COR-L47 (cell line): ENCODE measurements at places on chromosomes 3 and 15.

DNA sequence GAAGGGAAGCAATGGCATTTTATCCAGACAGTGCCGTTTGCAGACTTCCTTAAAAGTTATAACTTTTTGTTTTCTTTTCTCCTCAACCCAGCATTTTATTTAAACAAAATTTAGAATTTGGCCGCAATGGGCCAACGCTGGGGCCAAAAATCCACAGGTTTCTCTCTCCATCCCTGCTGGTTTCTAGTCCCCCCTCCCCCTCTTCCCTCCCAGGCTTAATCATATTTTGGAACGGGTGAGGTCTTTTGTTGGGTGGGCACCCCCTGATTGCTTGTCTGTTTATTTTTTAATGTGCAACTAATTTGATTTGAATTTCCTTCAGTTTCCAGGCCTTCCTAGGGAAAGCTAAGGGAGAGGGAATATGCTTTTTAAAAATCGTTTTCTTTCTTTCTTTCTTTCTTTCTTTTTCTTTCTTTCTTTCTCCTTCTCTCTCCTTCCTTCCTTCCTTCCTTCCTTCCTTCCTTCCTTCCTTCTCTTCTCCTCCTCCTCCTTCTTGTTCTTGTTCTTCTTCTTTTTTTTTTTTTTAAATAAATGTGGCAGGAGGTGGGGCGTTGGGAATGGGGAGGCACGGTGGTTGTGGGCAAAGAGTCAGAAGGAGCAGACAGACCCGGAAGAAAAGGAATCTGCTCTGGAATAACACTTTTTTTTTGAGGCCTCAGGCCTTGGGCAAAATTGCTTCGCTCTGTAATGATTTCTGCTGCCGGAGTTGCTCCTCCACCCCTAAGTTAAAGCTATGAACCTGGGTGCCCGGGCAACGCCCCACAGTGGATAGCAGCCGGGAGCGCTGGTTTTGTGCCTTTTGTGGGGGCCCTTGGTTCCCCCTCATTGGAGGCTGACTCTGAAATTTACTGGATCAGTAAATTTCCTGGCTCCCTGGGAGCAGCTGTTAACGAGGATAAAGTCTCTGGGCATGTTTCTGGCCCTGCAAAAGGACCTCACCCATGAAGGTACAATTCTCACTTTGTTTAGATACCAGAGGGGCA is 1.9 kb downstream of the FNDC3B start:
- no peak for DNase-seq

DNA sequence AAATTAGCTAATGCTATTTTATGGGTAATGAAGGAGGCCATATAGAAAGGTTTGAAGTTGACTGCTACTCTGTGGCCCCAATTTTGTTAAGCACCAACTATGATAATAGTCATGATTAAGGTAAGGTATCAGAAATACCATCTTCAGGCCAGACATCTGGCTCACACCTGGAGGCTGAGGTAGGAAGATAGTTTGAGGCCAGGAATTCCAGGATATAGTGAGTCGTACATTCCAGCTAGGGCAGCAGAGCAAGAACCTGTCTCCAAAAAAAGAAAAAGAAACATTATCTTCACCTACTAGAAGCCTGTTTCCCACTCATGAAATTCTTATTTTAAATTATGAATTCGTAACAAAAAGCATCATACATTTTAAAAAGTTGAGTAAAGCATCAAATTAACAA is 64.4 kb downstream of the LRRC28 start:
- DNase-seq = no peak

DNA sequence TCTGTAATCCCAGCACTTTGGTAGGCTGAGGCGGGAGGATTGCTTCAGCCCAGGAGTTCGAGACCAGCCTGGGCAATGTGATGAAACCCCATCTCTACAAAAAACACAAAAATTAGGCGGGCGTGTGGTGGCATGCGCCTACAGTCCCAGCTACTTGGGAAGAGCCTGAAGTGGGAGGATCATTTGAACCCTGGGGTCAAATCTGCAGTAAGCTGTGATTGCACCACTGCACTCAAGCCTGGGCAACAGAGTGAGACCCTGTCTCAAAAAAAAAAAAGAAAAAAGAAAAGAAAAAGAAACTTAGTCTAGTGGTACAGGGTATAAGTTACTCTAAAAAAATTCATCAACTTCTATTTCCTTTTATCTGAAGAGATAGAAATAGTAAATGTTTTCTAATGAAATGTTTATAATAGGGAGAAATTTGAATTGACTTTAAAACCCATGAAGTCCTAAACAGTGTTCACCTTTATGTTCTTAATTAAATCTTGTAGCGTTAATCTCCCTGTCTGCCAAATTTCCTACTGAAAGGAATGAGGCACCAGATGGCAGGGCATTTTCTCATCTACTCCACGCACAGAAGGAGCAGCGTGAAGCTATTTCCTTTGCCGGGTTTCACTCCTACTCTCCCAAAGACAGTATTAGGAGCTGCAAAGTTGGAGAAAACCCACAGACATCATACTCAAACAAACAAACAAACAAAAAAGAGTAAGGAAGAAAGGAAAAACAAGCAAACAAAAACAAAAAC is 1.9 kb downstream of the PCLAF start:
- no peak for DNase-seq

DNA sequence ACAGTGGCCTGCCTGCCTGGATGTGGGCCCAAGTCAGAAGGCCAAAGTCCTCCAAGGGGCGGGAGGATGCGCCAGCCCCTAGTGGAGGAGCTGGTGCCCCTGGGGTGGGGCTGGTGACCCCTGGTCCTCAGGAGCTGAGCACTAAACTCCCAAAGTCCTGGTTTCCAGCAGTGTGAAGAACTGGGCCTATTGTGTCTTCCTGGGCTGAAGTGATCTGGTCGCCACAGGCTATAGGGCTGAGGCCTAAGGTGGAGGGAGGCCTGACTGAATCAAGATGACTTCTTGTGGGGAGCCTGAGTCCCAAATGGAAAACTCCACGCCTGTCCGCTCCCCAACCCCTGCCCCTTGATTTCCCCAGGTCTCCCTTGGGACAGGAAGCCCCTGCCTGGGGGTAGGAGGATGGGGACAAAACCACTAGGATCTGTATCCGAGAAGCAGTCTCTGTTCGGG is 753 bp upstream of the FES start:
- DNase-seq = no peak

- DNase-seq = no peak
Measured at GRCh38 chr3:49519296-49519695, 35.0 kb upstream of the BSN start.

GRCh38 chr15:82921242-82921641 is 31.3 kb downstream of the HOMER2 start:
- no peak for DNase-seq

GRCh38 chr3:129622226-129622874 is 15.9 kb upstream of the PLXND1 start:
- no peak for DNase-seq

DNA sequence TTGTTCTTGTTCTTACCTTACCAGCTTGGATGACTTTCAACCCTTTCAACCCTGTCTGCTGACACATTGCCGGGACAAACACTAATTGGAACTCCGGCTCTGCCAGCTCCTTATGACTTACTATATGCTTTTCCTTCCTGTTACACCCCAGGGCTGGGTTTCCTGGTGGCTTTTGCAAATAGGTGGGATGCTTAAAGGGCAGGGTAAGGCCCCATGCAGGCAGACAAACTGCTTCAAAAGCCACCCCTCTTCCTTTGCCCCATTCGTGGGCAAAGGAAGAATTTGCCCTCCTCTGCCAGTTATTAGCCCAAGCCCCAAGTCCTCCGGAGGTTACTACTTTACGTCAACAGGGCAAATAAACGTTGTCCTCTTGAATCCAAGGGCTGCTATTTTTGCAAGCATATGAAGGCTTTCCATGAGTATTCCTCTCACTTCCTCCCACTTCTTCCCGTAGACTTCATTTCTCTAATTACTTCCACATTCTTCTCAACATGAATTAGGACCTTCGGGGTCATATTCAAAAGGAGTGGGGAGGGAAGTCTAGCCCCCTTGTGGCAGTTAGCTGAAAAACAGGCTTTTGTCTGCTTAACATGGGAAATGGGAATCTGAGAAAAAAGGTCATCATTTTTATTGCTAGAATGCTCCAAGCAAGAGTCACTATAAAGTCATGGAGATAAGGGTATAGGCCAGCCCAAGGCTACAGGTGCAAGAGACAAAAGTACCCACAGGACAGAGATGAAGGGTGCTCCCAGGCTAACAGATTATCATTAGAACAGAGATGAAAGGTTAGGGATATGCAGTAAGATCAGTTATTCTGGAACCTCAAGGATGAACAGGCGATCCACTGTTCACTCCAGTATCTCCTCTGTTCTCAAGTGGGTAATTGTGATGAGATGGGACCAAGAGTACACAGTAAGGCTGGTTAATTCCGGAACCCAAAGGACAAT is 56.3 kb upstream of the FSTL1 start:
- DNase-seq = no peak

DNA sequence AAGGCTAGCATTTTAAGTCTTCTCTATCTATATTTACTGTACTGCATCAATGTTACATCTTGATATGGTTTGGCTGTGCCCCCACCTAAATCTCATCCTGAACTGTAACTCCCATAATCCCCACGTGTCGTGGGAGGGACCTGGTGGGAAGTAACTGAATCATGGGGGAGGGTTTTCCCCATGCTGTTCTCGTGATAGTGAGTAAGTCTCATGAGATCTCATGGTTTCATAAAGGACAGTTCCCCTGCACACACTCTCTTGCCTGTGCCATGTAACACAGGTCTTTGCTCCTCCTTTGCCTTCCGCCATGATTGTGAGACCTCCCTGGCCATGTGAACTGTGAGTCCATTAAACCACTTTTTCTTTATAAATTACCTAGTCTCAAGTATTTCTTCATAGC is 161.5 kb downstream of the TBC1D5 start:
- no peak for DNase-seq

DNA sequence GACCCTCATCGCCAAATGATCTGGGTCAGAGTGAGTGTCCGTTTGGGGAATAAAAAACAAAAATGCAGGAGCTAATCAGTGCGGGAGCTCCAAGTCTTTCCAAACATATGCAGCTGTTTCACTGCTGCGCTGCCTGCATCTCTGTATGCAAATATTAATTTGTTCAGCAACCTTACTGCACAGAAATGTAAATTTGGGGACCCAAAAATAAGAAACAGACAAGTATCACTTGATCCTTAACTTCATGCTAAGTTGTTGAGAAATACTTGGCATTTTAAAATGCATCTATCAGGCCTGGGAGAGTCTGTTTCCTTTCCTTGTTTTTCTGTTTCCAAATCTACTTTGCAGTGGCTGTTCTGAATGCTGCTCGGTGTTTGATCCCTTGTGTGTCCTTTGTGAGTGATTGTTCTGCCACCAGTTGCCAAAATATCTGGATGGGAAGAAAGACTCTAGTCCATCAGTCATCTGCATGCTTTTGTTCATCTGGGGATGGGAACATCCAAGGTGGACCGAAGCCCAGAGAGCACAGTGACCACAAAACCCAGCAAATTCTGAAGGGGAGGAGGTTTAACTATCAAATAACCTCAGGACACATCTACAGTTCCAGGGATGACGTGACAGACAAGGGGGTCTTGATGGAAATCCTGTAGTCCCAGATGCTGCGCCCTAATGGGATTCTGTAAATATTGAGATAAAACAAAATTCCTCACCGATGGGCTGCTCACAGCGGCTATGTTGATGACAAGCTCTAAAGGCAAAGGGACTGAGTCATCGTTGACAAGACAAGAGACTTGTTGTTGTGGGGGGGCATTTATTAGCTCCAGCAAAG is 199.5 kb upstream of the WNT5A start:
- DNase-seq = no peak

- DNase-seq = no peak
Measured at GRCh38 chr3:139482206-139482605, 5.9 kb upstream of the RBP2 start.

DNA sequence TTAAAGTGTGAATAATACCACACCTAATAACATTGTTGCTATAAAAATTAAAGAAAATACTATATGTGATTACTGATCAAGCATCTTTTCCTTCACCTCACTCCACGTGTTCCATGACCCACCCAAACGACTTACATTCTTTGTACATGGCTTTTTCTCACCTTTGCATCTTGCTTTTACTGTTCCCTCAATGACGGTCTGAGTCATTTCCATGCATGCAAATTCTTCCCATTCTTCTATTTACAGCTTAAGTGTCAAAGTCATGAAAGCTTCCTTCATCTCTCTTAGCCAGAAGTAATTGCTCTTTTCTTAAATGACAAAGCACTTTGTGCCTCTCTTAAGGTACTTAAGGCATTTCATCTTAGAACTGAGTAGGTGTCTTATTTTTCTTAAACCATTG is 64.0 kb downstream of the GREM1 start:
- DNase-seq = no peak

GRCh38 chr3:190537146-190537545 is 23.3 kb downstream of the IL1RAP start:
- no peak for DNase-seq

DNA sequence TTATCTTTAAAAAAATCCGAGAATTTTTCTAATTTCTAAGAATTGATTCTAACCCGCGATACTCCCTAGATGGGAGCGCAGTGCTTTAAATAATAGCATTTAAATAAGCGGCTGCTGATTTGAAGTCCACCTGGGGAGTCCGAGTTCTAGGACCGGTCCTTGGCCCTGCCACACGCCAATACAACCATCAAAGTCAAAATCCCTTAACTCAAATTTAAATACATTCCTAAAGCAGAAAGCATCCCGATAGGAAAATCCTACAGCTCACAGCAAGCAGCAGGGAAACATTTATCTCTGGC is 508 bp upstream of the ECT2 start:
- DNase-seq = peak; percentile 36

- DNase-seq = no peak
Measured at GRCh38 chr3:29693863-29694262, 413.0 kb downstream of the RBMS3 start.

DNA sequence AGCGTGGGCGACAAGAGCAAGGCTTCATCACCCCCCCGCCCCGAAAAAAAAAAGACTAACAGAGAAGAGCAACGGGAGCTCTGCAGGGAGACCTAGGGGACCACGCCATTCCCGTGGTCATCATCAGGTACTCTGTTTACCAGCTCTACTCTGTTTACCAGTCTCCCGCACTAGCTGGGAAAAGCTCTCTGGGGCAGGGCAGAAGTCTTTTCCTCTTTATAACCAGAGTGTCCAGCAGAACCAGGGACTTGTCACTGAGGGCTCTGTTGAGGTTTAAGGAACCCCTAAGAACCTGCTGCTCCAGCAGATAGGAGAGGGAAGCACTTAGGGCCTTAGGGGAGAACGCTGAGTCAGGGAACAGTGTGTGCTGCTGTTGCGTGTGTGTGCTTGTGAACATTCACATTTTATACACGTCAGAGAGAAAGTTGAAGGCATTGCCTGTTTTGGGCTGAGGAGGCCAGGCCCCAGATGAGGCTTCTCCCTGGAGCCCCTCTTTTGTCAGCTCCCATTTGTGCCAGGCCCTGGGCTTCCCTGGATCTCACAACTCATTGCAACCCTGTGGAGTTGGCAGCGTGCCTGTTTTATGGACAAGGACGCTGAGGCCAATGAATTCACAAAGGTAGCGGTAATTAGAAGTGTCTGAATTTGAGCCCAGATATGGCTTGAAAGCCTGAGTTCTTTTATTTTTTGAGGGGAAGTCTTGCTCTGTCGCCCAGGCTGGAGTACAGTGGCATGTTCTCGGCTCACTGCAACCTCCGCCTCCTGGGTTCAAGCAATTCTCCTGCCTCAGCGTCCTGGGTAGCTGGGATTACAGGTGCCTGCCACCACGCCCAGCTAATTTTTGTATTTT is 24.2 kb upstream of the ERICH6 start:
- no peak for DNase-seq
